Putamen (tissue), 1 donor: ENCODE measurements at places on chromosomes 1 and 21.
A peak's percentile ranks its signal among the peaks of the same experiment; 100 is the strongest.

DNA sequence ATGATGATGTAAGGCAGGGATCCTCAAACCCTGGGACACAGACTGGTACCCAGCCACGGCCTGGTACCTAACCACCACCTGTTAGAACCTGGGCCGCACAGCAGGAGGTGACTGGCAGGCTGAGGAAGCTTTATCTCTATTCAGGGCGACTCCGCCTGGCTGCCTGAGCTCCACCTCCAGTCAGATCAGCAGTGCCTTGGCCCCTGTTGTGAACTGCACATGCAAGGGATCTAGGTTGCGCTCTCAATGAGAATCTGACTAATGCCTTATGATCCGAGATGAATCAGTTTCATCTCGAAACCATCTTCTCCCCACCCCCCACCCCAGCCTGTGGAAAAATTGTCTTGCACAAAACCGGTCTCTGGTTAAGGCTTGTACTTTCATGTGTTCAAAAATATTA, 4.2 kb downstream of the RNPC3 start:
- no peak for DNase-seq

GRCh38 chr1:36134505-36135329, 9.7 kb upstream of the COL8A2 start:
- no peak for DNase-seq

GRCh38 chr1:206873603-206874188, 8.3 kb downstream of the IL20 start:
- DNase-seq, result no peak

DNA sequence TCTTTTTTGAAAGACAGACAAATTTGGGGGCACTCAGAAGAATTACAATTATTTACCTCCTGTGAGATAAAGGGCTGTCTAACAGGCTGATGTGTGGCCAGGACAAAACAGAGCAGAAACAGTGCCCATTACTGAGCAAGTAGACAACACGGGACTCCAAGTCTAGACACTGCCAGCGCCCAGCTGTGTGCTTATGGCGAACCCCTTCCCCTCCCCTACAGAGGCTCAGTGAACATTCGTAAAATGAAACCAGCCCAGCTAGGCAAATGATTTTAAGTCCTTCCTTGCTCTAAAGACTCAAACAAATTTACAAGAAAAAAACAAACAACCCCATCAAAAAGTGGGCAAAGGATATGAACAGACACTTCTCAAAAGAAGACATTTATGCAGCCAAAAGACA, 91.1 kb downstream of the RUNX1 start:
- DNase-seq, result no peak

DNA sequence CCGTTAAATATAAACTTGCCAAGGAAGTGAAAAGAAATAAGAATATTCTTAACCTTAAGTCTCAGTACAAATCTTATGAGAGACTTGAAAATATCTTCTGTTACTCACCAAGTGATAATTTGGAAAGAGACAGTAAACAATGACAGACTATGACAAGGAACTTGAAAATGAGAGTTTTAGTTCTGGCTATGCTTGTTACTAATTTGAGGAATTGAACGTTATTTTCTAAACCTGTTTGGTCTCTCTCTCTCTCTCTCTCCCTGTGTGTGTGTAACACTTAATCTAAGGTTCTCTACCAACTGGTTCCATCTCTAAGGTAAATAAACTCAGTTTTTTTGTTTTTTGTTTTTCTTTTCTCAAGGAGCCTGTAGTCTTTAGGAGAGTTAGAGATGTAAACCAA, 161.8 kb downstream of the AMY1C start:
- DNase-seq, result no peak

DNA sequence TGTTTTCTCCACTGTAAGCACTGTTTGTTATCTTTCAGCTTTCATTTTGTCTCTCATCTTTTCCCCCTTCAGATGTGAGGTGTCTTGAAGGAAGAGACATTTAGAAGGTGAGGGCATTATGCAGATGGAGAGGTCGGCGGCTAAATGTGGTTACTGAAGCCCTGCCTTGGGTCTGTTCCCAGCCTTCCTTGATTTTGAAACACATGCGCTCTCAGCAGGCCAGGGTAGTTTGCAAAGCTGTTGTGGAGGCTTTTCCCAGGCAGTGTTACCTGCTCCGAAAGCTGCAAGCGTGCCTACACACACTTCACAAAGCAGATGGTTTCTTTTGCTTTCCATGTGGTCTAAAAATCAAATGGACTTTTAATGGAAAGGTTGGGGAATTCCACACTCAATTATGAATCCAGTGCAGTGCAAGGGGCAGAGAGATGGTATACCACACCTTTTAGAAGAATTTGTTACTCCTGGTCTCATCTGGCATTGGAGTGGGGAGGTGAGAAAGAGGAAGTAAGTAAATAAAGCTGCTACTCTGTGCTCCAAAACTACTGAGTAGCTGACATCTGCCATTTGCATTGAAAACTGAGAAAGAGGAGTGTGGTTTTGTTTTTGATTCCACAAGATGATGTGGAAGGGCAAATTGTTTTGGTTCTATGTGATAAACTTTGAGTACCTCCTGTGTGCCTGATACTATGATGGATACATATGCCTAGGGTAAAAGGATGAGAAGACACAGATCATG, 91.9 kb downstream of the NFIA start:
- DNase-seq, result no peak

DNA sequence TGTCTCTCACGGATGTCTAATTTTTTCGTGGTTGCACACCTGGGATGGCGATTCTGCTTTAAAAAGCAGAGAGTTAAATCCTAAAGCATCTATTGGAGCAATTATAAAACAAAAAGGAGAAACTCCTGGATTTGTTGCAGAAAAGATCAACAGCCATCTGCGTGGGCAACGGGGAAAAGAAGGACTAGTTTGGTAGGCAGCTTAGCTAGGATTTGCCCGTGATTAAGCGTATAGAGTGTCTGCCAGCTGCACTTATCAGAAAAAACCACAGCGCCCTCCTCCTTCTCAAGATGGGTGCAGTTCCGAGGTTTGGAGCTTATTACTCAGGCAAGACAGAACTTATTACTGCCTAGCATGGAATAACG, 526 bp upstream of the SLC25A24 start:
- DNase-seq, result peak; percentile 77

GRCh38 chr1:2270260-2271100, 42.4 kb downstream of the SKI start:
- DNase-seq, result no peak

- DNase-seq, result no peak
These were observed 140.1 kb upstream of the NFIA start for GRCh38 chr1:60942291-60942690.

- DNase-seq, result no peak
These were observed 7.0 kb downstream of the CDKN2C start for GRCh38 chr1:50976890-50977574.

DNA sequence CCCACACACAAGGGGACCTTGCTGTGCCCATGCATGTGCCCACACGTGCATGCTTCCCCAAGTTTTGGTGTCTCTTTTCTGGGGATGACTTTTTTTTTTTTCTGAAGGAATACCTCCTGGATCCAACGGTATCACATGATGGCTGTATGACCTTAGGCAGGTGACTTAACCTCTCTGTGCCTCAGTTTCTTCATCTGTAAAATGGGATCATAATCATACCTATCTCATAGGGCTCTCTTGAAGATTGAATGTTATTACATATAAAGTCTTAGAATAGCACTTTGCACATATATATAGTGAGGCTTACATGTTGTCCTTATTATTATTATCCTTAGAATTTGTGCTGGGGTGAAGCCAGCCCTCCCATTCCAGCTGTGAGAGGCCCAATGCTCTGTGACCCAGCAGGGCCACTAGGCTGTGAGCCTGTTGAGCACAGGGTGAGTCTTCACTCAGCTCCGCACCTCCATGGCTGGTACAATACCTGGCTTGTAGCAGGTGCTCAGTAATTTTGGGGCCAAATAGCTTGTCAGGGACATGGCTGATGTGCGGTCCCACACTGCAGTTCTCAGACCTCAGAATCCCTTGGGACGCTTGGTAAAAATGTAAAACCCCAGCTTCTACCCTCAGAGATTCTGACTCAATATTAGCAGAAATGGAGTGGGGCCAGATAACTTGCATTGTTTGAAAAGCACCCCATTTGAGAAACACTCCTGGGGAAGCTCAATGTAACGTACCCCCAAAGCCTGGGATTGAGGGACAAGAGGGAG, 20.6 kb downstream of the STUM start:
- DNase-seq, result no peak

DNA sequence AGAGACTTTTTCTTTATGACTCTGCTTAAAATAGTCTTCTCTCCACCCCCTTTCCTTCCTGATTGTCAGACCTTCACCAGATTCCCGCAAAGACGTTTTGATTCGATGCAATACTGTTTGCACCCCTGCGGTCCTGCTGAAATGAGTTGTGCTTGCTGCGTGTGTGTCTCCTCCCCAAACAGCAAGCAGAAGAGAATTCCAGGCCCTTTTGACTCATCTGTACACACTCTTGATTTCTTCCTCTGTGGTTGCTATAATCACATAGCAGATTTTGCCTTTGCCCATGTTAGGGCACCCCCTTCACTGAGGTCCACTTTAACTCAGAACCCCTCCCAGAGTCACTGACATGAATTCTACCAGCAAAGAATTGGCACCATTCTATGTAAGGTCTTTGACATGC, 136.5 kb downstream of the ZZZ3 start:
- no peak for DNase-seq

GRCh38 chr1:41905093-41905675, 13.5 kb downstream of the HIVEP3 start:
- DNase-seq, result no peak

DNA sequence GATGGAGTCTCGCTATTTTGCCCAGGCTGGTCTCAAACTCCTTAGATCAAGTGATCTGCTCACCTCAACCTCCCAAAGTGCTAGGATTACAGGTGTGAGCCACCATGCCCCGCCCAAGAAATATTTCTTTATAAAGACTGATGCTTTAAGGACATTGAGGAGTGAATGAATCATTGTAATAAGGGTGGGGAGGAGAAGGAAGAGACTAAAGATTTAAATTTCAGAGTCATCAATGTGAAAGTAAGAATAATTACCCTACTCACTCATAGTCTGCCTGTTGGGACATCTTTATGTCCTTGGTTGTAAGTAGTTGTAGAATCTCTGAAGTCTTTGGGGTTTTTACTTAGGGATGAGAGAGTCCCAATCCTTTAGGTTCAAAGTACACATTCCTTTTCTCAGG, 7.3 kb downstream of the KDM1A start:
- no peak for DNase-seq

DNA sequence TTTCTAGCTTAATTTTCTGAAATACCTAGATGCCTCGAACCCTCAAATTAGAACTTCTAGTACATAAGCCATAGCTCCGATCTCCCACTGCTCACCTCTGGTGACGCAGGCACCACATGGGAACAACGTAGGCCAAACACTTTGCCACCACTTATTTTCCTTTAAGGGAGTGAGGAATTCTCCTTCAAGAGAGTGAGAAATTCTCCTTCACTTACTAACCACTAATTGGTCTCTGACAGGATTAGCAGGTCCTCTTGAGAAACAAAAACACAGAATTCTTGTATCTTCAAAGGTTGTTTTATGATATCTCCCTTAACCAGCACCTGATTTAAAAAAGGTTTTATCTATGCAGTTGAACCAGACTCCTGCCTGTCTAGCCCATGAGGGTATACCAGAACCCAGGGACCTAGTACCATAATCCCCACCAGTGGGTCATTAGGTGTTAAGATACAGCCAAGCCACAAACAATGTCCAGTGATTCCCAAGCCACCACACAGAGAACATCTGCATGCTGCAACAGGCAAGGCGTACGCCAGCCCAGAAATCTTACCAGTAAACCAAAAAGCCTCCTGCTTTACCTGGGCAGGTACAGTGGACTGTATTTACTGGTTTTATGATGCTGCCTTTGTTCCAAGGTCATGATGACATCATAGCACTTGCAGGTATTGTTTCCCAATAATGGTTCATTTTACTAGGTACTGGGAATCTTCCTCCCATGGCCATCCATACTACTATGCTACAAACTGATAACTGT, 20.3 kb upstream of the CXADR start:
- DNase-seq, result no peak

DNA sequence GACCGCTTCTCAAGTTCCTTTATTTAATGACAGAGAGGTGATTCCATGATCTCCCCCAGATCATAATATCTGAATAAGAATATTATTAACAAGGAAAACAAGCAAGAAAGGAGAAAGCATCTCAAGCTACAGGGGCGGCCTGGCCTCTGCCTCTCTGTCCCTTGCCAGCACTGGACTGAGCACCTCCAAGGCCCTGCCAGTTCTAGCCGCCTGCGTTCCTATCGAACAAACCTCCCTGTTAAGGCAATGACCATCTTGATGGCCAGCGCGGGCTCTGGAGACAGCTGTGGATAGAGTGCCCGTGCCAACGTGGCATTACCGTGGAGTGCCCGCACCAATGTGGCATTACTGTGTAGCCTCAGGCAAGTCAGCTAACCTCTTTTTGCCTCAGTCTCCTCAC, 84.8 kb downstream of the NPHP4 start:
- no peak for DNase-seq

GRCh38 chr1:220290140-220290761, 18.0 kb upstream of the RAB3GAP2 start:
- no peak for DNase-seq

DNA sequence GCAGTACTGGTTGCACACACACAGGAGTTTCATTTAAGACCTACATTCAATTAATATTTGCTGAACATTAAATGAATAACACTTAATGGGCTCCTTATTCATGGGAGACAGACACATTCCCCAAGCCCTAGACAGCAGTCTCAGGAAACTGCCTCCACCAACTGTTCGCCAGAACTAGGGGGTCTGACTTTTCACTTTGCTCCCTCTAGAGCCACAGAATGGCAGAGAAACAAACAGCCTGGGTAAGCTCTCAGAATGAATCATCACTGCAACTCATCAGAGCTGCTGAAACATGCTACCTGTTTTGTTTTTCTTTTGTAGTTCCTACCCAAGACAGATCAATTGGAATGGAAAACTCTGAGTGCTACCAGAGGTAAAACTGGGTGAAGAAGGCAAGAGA, 31.7 kb downstream of the ELK4 start:
- no peak for DNase-seq

DNA sequence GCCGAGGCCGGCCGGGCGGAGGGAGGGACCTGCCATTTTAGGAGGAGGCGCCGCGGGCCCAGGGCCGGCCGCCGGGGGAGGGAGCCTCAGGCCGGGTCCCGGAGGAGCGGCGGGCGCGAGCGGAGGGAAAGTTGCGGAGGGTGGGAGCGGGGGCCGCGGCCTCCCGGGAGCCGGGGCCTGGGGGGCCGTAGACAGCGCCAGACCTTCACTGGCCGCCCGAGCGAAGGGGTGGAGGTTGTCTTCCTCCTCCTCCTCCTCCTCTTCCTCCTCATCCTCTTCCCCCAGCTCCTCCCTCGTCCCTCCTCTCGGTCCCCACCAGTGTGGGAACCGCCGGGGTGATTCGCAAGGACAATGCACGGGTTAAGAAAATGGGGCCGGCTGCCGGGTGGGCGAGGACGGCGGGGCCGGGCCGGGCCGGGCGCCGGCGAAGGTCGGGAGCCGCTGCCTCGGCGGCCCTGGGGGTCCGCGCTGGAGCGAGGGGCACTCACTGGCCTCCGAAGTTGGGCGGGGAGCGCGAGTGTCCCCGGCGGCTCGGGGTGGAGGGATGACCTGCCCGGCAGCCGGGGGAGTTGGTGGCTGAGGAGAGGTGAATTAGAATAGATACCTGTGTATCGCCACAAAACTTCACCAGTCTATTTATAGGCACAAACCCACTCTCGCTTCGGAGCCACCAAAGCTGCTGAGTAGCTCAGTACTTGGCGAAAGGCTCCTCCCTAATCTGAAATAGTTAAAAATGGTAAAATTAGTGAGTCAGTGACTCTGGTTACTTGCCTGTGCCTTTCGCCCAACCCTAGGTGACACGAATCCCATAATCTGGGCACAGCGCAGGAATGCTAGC, 1.3 kb downstream of the DYRK1A start:
- peak; percentile 28 for DNase-seq

GRCh38 chr1:31650161-31651088, 5.7 kb upstream of the PEF1 start:
- DNase-seq, result no peak
